ENCODE measurements at places on chromosomes 3 and 15. TPM values are rescaled to one million over a fixed set of nuclear protein-coding genes. Genes with fewer than 3 reads are reported as not detected.
A peak's percentile ranks its signal among the peaks of the same experiment; 100 is the strongest.

EBLN2 gene
- 7.4 TPM for total RNA-seq

SEC62 gene
- 100 TPM for total RNA-seq

DNA sequence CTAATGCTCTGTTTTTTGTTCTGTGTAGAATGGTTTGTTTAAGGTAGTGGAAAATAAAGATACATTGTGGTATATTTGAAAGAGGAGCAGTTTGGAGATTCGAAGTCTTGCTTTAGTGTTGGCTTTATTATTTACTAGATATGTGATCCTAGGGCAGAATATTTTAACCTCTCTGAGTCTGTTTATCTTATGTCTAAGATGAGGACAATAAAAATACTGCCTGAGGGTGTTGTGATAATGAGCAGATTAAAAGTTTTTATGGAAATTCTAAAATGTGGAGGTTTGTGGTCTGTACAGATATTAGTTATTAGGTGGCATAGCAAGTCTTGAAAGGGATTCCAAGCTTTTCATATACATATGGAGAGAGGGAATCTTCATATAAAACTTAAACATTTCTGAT, 15.0 kb downstream of the TCF12 start:
- no peak for DNase-seq

GRCh38 chr3:109045271-109046040, 72.5 kb downstream of the MORC1 start:
- no peak for DNase-seq

GRCh38 chr15:59764775-59765174, 75.7 kb upstream of the BNIP2 start:
- no peak for DNase-seq

DNA sequence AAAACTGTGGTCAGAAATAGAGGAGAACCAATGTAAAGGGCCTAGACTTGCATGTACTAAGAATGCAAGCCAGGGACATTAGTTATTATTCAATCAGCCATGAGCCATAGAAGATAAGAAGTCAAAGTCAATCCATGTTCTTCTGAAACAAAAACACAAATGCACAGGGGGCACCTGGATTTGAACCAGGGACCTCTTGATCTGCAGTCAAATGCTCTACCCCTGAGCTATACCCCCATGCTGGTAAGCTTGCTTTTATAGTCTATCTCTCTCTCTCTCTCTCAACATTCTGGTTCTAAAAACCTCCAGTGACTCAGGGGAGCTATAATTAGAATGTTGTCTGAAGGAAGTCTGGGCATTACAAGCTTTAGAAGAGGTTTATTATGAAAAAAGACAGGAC, 85.6 kb upstream of the ACP3 start:
- DNase-seq = no peak

DNA sequence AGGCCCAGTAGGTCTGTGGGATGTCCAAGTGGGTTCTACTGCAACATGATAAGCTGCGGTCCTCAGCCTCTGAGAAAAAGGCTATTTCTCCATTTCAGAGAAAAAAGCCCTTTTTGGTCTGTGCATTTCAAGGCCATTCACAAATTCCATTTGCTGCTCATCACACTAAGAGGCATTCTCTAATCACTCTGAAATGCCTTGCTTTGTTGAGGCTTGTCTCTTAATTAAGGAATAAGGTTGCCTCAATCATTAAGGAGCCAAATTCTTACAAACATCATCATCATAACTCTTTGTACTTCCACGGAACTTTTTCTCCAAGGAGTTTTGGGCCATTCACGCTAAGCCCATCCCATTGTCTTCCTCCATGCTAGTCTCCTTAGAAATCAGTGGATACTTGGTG, 74.4 kb downstream of the BOC start:
- DNase-seq = no peak

GRCh38 chr3:50591196-50591741, 20.3 kb downstream of the CISH start:
- DNase-seq = no peak

DNA sequence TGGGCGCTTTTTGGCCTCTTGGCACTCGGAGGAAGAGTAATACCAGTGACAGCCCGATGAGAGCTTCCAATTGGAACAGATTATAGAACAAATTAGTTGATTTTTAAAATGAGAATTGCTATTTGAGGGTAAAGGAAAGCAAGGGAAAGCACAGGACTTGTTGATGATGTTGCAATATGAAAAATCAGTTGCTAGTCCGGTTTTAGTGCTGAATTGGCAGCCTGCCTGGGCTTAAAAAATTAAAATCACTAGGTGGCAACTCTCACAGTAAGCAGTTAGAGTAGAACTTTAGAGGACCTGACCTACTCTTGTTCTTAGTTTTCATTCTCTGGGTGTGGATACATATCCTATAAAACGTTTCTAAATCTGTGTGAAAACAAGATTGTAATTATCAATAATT, 2.1 kb upstream of the SCAANT1 start:
- DNase-seq = no peak

DNA sequence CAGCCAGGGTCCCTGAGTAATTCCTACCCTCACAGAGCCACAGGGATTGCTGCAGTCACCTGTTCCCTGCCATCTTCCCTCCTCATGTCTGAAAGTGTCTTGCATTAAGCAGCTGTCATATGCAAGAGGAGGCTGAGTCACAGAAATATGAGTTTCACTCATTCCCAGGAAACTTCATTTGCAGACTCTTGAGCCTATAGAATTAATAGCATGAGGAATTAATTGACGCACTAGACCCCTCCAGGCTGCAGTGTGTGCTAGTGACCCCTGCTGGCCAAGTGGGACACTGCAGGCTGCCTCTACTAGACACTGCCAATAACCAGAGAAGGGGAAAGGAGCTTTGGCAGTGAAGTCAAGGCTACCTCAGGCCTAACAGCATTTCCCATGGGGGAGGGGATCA, 50.6 kb upstream of the SLC6A1 start:
- peak; percentile 32 for DNase-seq

DNA sequence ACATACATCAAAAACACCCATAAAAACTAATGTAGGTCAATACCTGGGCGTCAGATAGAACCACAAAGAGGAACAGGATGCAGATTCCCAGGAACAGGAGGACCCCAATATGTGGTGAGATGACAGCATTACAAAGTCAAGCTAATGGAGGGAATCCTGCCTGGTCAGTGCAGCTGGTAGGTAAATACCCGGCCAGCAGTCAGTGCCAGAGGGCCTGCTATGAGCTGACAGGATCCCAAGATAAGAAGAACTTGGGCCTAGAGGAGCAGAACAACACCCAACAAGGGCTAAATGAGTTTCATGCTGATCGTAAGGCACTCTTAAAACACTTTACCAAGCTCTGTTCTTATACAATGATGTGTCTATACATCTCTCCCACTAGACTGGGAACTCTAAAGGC, 61.2 kb upstream of the KCNMB2 start:
- DNase-seq = no peak

- peak; percentile 50 for DNase-seq
Observed at GRCh38 chr3:52216585-52217408, 8.6 kb downstream of the TLR9 start.

DNA sequence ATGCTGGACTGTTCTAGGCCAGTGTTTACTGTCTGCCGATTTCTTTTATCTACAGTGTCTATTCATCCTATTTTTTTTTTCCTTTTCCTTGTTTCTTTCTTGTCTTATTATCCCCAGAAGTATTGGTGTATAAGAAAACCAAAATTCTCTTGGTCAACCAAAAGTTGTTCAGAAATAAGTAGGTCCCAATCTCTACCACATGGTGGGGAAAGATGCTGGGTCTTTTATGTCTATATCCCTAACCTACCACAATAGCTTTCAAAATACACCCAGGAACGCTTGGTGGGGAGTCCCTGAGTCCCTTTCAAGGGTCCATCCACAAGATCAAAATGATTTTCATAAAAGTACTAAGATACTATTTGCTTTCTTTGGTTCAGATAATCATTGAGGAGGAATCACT, 225.6 kb downstream of the CLSTN2 start:
- DNase-seq = no peak
